IPS DF 6.9 (cell line): ENCODE measurements at places on chromosomes 6 and 20.

- no peak for DNase-seq
These were observed 55.7 kb downstream of the LYRM4 start for GRCh38 chr6:5205035-5205507.

- DNase-seq = no peak
These were observed 30.3 kb downstream of the HACE1 start for GRCh38 chr6:104829183-104829958.

GRCh38 chr6:149779644-149779963, 30.1 kb downstream of the PCMT1 start:
- DNase-seq = no peak

DNA sequence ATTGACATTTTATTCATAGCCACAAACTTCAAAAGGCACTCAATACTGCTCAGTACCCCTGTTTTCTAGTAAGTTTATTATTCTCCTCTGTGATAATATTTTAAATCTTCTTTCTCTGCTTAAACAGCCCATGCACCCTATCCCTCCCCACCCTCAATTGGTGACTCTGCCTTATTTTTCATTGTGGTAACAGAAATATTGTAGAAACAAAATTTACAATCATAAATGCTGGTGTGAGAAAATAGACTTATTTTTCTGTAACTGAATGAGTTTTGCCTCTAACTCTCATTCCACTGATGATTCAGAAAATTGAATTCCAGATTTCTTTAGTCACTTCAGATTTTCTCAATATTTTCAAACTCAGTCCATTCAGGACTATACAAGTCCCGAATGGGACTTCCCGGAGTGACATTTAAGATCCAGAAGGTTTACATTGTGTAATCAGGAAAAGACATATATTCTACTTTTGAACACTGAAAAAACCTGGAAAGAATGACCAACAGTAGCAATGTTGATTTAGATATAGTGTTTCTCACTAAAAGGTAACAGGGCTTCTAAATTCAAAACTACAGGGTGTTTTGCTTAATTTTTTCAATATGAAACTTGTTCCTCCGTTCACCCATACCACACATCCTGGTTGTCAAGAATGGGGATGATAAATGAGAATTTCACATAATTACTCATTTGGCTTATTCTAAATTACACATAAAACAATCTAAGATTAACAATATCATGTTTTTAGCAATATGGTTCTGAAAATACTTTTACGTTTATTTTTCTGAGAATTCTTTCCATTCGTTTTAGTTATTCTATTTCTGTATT, 34.8 kb upstream of the UST start:
- DNase-seq = no peak

- DNase-seq = no peak
These were observed 2.5 kb upstream of the PNLDC1 start for GRCh38 chr6:159797554-159797953.

GRCh38 chr20:16501301-16501700, 71.9 kb downstream of the KIF16B start:
- DNase-seq = no peak

- no peak for DNase-seq
These were observed 46.2 kb upstream of the ARMH2 start for GRCh38 chr6:24844903-24845302.

- DNase-seq = no peak
These were observed 118.1 kb downstream of the TRDN start for GRCh38 chr6:123518441-123519188.

DNA sequence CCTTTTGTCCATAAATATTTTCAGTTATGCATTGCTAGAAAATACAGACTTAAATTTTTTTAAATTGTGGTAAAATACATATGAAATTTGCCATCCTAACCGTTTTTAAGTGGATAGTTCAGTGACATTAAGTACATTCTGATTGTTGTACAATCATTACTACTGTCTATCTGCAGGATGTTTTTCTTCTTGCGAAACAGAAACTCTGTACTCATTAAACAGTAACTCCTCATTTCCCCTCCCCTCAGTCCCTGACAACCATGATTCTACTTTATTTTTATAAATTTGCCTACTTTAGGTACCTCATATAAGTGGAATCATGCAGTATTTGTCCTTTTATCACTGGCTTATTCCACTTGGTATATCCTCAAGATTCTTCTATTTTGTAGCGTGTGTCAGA, 21.3 kb downstream of the TAF11 start:
- no peak for DNase-seq

GRCh38 chr20:1802385-1803060, 92.7 kb upstream of the SIRPA start:
- DNase-seq = no peak

DNA sequence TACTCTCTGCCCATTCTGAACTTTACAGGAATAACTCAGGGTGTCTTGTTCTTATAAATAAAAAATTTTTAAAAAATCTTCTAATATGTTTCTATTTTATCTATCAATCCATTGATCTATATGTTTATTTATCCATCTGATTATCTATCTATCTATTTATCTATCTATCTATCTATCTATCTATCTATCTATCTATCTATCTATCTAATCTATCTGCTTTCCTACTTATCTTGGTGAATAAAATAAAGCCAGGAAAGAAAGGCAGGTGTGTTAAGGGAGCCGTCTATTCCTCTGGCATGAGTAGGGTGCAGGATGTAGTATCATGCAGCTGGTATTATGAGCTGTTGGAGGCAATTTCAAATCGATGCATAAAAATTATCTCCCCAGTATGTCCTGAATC, 153.0 kb downstream of the FOXA2 start:
- no peak for DNase-seq

DNA sequence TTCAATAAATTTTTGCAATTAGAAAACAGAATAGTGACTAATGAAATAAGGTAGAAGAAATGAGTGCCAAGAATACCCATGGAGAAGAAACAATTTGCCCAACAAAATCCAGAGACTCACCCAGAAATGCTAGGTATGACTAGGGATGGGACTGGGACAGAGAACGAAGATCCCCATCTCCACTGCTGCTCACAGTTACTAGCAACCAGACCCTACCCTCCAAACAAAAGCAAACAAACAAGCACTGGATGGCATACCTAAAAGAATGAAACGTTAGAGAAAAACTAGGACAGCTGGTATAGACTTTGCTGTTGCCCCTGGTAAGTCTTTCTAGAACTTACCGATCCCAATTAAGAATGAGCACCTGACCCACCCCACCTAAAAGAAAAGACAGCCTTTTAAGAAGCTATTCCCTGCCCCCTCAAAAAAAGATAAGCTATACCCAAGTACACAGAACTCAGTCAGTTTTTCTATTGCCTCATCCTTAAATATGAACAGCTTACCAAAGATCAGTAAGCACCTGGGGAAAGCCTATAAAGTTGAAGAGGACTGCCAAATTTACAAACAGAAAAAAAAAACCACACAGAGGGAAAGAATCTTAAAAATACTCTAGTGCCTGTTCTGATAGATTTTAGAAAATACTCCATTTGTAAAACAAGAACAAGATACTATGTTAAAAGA, 31.7 kb downstream of the REPS1 start:
- no peak for DNase-seq

- DNase-seq = no peak
These were observed 25.2 kb upstream of the MLN start for GRCh38 chr6:33828764-33829731.

GRCh38 chr6:53915026-53915691, 120.4 kb downstream of the LRRC1 start:
- DNase-seq = no peak

DNA sequence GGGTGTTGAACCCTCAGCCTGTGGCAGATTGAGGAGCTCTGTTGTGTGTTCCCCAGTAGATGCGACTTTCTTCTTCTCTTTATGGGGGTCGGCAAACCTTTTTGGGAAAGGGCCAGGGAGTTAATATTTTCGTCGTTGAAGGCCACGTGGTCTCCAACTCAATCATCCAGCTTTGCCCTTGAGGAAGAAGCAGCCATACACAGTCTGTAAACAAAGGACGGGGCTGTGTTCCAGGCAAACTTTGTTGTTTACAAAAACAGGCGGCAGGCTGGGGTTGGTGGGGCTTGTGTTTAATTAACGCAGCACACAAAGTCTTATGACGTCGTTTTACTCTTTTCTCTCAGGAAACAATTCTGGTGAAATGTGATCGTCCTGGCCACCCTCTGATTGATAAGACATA, 20.2 kb downstream of the KIF25 start:
- DNase-seq = no peak

GRCh38 chr20:63027922-63028389, 21.2 kb upstream of the BHLHE23 start:
- no peak for DNase-seq

GRCh38 chr20:10763112-10763511, 89.3 kb upstream of the JAG1 start:
- DNase-seq = no peak

DNA sequence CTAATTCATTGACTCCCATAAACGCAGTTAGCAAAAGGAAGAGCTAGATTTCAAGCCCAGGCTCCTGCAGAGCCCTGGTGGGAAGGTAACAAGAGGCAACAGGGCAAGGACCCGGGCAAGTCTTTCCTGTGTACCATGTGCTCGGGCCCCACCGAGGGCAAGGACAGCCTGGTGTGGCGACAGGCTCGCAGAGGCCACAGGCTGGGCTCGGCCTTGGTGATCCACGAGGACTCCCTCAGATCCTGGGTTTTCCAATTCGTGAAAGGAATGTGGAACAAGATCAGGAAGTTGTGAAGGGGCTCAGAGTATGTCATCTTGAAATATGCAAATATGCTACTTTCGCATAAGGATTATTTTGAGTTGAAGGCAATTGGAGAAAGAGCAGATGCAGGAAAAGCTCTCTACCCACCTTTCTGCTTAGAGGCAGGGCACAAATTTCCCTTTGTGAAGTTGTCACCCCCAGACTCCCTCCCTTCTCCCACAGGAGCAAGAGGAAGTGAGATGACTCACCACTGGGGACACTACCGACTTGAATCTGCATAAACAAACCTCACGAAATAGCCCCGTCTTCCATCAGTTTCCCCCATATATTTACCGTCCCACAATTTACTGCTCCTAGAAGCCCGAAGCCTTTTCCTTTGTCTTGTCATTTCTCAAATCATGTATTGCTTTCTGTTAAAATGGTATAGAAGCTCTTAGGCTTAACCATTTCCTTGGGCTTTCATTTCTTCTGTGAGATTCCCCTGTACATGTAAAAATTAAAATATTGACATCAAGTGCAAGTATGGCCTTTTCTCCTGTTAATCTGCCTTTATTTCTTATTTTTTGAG, 79.0 kb downstream of the PSMG4 start:
- DNase-seq = no peak

DNA sequence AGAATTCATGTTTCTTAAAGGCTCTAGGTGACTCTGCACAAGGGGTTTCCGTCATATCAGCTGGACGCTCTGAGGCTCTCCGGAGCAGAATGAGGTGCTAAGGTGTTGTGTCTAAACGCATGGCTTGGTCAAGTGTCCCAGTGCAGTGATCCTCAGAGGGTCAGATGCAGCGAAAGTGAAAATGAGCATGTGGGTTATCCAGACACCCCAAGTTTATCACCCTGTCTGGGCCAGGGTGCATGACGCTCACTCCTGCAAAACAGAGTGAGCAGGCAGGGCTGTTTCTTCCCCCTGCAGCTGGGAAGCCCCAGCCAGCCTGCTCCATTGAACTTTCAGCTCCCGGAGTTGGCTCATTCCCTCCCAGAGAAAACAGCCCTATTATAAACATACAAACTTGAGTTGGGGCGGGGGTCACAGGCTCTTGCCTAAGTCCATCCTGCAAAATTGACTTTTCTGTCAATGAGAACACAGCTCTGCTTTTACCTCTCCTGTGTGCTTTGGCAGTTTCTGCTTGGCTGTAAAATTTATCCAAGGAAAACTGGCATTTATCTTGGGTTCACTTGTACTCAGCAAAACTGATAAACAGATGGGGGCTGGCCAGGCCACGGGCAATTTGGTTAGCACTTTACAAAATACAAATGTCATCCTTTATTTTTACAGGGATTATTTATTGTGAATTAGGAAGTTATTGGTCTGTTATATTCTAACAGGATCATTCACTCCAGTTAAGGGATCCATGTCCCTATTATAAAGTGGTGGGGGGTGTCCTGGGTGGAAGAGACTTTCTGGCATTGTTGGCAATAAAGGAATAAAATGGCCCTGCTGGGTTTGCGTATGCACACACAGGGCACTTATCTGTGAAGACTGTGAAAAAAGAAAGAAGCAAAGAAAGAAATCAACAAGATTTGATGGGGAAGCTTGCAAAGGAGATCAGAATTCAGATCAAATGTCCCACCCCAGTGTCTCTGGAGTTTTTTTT, 154.9 kb downstream of the FOXA2 start:
- DNase-seq = no peak

DNA sequence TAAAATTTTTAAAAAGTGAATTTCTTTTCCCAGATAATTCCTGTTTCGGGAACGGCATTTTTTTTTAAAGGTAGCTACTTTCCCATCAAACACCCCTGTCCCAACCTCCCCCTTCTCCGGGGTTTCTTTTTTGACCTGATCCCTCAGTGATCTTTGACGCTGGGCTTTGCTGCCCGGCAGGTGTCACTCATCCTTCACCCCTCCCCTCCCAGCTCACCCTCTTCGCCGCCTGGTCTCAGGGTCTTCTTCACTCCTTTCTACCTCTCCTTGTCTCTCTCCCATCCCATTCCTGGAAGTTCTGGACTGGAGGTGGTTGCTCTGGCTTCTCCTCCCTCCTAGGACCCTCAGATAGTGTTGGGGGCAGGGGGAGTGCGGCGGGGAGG, 329 bp upstream of the GPR6 start:
- DNase-seq = no peak

DNA sequence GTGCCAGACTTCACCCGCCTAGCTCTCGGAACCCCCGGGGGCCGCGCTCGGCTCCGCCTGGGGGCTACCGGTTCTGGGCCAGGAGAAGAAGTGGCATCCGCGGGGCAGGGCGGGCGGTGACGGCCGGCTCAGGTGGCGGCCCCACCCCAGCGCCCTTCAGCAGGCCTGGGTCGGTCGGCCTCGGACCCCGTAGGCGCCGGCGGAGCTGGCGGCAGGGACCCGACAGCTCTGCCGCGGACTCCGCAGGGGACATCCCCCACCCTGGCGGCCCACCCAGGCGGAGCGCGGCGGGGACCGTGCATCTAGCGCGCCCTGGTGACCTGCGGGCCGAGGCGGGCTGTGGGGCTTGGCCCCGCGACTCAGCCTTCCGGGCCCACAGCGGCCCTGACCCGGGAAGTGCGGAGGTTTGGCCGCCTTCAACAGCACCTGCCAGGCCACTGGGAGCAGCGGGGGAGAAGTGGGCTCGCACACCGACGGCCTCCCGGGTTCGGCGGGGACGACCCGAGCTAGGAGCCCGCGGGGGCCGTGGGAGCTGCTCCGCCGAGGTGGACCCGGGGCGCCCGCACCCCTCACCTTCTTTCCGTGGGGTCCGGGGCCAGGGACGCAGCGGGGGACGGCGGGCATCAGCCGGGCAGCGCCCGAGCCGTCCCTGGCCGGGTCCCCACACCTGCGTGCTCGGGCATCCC, 87.1 kb downstream of the TMEM242 start:
- DNase-seq = no peak
